Hippocampal formation (tissue), 2 donors: ENCODE measurements at places on chromosomes 5 and 9.
A peak's percentile ranks its signal among the peaks of the same experiment; 100 is the strongest.

- no peak for DNase-seq
Observed at GRCh38 chr9:108885643-108886348, 23.7 kb downstream of the ACTL7A start.

DNA sequence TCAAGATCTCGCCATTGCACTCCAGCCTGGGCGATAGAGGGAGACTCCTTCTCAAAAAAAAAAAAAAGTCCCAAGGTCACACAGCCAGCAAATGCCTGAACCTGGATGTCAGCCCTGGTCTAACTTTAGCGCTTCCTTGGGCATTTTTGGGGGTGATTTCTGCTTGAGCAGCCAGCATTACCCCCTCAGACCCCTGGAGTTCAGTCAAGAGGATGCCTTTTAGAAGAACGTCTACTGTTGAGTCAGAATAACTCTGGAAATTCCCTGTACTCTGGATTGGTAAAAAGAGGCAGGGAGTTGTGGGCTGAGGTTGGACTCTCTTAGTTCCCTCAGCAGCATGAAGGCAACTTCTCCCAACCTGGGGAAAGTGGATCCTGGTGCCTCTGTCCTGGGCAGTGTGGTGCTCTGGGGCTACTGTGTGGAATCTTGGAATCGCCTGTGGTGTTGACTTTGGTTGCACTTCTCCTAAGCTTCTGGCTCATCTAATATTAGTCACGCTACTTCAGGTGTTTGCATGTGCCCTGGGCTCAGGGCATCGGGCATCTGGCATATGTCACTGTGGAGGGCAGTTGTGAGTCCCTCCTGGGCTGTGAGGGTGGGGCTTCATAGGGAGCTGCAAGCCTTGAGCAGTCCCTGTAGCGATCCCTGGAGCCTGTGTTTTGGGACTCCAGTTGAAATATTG lies 32.2 kb downstream of the STXBP1 start:
- no peak for DNase-seq

GRCh38 chr5:151270599-151270998 lies 17.6 kb downstream of the GM2A start:
- no peak for DNase-seq

GRCh38 chr5:162434281-162434680 lies 366.7 kb downstream of the GABRG2 start:
- DNase-seq = no peak

DNA sequence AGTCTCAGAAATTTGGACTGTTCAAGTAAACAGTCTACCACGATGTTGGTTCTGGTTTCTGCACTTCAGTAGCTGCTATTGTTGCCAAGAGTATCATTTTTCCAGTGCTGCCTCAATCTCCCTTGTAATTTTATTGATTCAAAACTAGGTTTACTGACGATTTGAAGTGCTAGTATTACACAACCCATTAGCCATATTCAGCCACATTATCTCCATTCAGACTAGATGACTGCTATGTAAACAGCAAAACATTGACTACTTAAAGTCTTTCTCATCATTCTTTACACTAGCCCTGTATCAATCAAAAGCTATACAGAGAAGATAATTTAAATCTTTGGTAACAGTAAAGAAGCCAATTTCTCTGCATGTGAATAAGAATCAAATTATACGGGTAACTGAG lies 102.0 kb upstream of the TSLP start:
- DNase-seq = no peak

DNA sequence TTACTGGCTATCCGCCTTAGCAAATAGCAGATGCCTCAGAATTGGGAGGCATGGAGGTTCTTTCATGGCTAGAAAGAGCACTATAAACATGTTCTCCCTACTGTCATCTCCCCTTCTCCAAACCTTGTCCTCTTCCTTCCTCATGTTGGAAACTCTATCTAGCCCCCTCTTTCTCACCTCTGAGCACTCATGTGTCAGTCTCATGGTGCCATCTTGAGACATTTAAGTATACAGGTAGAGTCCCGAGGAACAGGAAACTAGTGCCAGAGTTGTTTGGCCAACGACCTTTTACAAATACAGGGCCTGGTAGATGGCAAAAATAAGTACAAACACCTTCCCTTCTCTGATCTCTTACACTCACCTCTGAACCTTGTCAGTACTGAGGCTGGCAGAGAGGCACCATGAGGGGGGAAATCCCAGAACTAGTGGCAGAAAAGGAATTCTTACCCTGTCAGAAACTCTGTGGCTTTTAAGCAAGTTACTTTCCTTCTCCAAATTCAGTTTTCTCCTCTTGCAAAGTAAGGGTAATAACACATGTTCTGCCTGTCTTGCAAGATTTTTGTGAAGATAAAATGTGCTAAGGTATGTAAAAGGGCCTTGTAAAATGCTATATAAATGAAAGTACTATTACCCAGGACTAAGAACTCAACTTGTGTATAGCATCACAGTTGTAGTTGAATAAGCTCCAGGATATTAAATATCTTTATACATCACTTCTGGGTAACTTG lies 94.1 kb upstream of the SNX2 start:
- no peak for DNase-seq

DNA sequence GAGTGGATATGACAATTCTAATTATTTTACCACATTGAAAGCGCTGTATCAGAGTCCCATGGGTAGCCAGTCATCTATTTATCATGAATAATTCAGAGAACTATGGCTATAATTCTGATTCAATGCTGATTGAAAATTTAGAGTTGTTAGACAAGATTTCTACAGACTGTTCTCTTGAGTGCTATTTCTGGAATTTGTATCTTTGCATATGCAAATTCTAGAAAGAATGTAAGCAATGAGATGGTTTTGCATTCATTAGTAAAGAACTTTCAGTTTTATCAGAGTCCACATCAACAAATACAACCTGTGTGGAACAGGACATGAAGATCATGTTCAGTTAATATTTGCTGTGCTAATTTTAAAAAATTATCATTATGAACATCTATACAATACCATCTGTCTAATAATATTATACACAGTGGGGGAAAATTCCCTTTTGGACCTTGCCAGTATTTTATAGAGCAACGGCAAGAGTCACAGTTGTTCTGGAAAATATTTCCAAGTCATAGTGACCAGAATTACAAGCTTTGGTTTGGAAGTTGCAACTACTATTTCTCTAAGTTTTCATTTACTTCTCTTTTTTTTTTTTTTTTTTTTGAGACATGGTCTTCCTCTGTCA lies 372.7 kb upstream of the PTGER4 start:
- no peak for DNase-seq

DNA sequence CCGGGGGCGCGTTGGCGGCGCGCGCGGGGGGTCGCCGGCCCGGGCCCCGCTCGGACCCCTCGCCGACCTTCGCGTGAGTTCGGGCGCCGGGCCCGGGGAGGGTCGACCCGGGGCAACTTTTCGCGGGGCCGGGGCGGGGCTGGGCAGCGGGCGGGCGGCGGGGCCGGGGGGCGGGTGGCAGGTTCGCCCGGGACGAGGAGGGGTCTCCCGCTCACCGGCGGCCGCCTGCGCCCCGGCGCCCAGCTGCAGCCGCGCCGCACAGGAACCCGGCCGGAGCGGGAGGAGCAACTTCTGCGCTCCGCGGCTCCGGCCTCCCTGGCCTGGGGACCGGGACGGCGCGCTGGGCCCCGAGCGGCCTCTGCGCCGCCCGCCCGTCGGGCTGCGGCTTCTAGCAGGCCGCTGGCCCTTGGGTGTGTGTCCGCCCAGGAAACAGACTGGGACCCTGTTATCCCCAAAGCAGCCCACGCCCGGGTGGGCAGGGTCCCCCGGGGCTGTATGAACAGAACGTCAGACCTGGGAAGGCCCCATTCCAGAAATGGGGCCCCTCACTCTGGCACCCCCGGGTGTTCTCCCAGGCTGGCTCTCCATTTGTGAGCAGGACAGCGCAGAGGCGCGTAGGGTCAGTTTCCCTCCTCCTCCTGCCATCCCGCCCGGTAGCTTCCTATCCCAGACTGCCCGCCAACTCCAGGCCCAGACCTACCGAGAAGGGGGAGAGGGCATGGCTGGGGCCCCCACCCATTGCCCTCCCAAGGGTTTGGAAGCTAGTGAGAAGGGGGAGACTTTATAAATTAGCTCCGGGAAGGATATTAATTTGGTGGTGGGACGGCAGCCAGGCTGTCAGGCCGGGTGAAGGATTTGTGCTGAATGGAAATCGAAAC lies 708 bp downstream of the RXRA start:
- no peak for DNase-seq

DNA sequence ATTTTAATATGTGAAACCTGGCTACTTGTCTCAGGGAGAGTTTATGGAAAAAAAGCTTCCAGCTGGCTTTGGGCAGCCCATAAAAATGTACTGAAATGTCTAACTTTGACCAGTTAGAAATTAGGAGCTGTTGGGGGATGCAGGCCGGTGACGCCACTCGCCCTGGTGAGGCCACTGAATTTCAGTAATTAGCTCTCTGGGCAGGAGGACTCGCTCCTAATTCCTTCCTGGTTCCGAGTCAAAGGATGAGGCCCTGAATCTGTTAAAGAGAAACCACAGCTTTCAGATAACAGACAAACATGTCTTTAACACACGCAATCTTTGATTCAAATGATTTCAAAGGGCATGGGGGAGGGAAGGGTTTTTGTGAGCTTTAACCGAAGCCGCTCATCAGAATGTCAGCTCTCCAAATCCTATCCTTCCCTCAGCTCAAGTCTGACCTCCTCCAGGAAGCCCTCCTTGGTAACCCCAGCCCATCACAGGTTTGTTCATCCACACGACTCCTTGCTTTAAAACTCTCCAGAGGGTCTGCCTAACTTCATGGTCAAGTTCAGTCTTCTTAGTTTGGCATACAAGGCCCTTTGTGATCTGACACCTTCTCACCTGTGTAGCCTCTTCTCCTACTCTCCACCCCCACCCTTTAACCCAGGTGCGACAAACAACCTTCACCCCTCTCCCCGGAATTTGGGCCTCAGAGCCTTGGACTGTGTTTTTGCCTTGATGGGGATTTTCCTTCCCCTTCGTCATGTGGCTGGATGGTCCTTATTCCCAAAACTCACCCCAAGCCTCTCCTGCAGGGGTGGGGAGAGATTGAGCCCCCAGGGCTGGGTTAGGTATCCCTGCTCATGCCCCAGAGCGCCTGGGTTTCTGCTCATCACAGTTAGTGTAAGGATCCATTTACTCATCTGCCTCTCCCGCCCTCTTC lies 13.6 kb upstream of the PHF19 start:
- no peak for DNase-seq

DNA sequence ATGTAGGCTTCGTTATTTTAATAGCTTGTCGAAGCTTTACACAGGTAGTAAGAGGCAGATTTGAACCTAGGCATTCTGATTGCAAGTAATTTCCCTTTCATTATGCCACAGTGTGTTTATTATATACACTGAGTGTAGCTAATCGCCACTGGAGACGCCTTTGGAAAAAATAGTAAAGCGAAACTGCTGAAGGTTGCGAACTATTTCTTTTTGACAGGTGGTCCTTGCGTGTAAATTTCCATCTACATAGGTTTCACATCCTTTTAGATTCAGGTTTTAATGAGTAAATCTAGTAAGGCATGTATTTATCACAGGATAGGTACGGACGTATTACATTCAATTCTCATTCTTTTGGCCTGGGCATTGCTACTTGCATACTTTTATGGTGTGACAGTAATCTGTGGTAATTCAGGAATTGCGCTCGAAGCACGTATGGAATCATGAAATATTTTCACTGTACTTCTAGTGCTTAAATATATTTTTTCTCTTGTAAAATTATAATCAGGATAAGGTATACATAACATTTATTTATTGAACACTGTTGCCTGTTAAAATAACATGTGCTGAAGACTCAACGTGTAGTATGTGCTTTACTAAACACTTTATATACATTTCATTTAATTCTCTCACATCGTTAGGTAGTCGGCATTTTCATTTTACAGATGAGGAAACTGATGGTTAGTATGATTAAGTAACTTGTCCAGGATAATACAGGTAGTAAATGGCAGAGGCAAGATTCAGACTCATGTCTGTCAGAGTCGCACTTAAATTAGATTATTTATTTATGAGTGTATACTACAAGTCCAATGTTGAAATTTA lies 1.8 kb downstream of the MARCHF6 start:
- DNase-seq = no peak

GRCh38 chr9:136671646-136672430 lies 9.1 kb downstream of the EGFL7 start:
- DNase-seq = no peak

- no peak for DNase-seq
Observed at GRCh38 chr5:43104057-43104456, 16.7 kb upstream of the ZNF131 start.

GRCh38 chr5:150663936-150664335 lies 2.9 kb downstream of the MYOZ3 start:
- DNase-seq = no peak

GRCh38 chr9:125694478-125694877 lies 12.5 kb downstream of the MAPKAP1 start:
- DNase-seq = no peak

- peak; percentile 3 for DNase-seq
Observed at GRCh38 chr5:92885950-92886349, 695.1 kb downstream of the NR2F1-AS1 start.

DNA sequence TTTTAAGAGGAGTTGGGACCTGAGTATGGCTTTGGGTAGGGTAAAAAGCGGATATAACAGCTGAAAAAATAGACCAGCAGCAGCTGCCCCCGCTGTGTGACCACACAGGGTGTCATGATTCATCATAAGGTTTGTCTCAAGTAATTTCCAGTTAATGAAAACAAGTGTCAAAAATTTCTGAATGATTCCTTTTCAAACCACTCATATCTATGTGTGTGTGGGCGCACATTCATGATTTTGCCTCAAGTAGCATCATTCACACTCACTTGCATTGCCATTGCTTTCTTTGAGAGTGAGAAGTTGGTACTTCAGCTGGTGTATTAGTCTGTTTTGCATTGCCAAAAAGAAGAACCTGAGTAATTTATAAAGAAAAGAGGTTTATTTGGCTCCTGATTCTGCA lies 12.1 kb upstream of the TNFAIP8 start:
- DNase-seq = no peak

DNA sequence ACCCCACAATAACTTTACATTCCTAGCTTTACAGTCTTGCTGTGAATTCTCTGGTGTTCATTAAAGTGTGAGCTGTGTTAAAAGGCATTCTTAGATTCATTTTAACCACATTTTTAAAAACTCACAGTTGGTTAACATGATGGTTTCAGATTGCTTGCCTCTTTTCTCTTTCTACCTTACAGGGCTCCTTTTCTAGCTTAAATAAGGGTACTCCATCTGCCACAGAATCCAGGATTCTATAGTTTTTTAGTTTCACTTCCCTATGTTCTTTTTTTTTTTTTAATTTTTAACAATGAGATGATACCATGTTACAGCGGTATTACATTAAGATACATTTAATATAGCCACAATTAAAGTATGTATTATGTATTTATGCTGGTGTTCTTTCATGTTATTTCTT lies 3.9 kb upstream of the FBXO4 start:
- DNase-seq = no peak

GRCh38 chr5:126965487-126965886 lies 64.9 kb downstream of the MARCHF3 start:
- no peak for DNase-seq

- no peak for DNase-seq
Observed at GRCh38 chr5:3007577-3007976, 256.1 kb upstream of the IRX2 start.

- DNase-seq = no peak
Observed at GRCh38 chr5:51810592-51810991, 427.3 kb downstream of the ISL1 start.

- no peak for DNase-seq
Observed at GRCh38 chr9:10265153-10265631, 347.6 kb downstream of the PTPRD start.

- no peak for DNase-seq
Observed at GRCh38 chr5:94192658-94193391, 425.6 kb downstream of the KIAA0825 start.

GRCh38 chr5:178199581-178200434 lies 4.5 kb upstream of the HNRNPAB start:
- DNase-seq = no peak

GRCh38 chr5:58813855-58814254 lies 231.0 kb downstream of the RAB3C start:
- DNase-seq = no peak

GRCh38 chr5:77168879-77169244 lies 41.6 kb upstream of the PDE8B start:
- no peak for DNase-seq
